ENCODE measurements at places on chromosomes 16 and 17.

- no peak for DNase-seq
Measured at GRCh38 chr16:405548-406506, 4.1 kb downstream of the DECR2 start.

GRCh38 chr17:28878981-28879380 is 18.6 kb downstream of the FLOT2 start:
- no peak for DNase-seq

DNA sequence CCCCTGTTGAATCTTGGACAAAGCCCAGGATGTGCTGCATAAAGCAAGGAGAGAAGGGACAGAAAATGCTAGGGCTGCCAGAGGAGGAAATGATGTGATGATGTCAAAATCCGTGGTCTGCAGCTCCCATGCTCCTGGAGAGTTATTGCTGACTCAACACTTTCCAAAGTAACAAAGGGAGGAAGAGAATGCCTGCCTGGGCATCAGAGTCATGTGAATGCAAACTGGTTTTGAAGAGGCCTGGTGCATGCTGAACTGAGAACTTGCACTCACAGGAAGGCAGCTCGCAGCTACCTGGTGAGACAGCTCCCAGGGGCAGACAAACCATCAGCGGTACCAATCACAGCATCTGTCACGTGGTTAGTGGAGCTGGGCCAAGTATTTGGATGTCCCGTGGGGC is 2.8 kb downstream of the MARVELD3 start:
- DNase-seq, result no peak

GRCh38 chr17:34434052-34434451 is 71.0 kb upstream of the CCL1 start:
- DNase-seq, result no peak

GRCh38 chr17:40450175-40450574 is 6.9 kb downstream of the IGFBP4 start:
- no peak for DNase-seq

DNA sequence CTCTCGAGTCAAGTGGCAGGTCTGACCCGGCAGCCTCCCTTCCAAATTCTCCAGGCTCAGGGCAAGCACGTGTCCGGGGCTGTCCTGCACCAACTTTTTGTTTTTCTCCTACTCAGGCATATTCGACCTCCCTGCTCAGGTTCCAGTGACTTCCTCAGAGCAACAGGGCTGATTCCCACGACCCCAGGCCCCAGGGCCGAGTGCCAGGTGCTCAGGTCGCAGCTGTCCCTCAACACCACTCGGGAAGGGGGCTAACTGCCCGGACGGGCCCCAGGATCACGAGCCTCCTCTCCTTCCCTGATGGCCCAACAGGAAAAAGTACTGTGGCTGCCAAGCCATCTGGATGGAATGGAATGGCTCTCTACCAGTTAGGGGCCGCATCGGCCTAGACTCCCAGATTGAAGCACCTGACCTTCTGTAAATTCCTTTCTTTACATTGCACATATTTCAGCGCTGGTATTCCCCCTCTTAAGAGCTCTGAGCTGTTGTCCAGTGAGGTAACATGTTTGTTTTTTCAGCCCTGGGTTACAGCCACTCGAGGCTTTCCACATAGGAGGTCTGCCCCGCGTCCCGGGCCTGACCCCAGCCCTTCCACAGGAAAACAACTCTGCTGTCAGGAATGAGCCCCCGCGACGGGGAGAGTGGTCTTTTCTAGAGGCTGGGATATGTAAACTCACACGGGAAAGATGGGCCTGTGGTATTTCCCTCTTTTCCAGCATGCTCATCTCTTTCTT is 25.0 kb downstream of the NXN start:
- DNase-seq, result no peak
